Tibial nerve (tissue), 4 donors: ENCODE measurements at places on chromosomes 12 and 14. TPM values are rescaled to one million over a fixed set of nuclear protein-coding genes. Genes with fewer than 3 reads are reported as not detected.

Gene GPR65
- 1.4 TPM for total RNA-seq

Gene RAD9B
- total RNA-seq = 0.63 TPM

Gene HVCN1
- 13.5 TPM for total RNA-seq

Gene EML5
- total RNA-seq = 0.60 TPM

Gene ADAM21
- total RNA-seq = 0.44 TPM

Gene SPTSSA
- 17.7 TPM for total RNA-seq

Gene EPYC
- not detected for total RNA-seq

Gene ACTN1
- 157 TPM for total RNA-seq

Gene ADAM20
- 1.8 TPM for total RNA-seq

Gene P2RX7
- total RNA-seq = 5.2 TPM

Gene LMNTD1
- not detected for total RNA-seq

Gene CYP46A1
- total RNA-seq = 1.2 TPM

Gene FOXG1
- total RNA-seq = not detected

Gene RNASE7
- total RNA-seq = not detected

Gene EPS8
- total RNA-seq = 153 TPM

Gene SLC5A8
- not detected for total RNA-seq

Gene PLEK2
- 0.39 TPM for total RNA-seq

Gene KDM2B
- 26.1 TPM for total RNA-seq

Gene CIPC
- total RNA-seq = 40.2 TPM

Gene PCED1B
- not detected for total RNA-seq

Gene KRT77
- total RNA-seq = not detected

Gene WNT5B
- total RNA-seq = 11.7 TPM

Gene PA2G4
- 104 TPM for total RNA-seq

Gene FSCB
- 0.30 TPM for total RNA-seq
